ENCODE measurements at places on chromosomes 6 and 20. TPM values are rescaled to one million over a fixed set of nuclear protein-coding genes. Genes with fewer than 3 reads are reported as not detected.

GRCh38 chr6:48775157-48775556 is 664.2 kb upstream of the PTCHD4 start:
- DNase-seq = no peak

- DNase-seq = no peak
Observed at GRCh38 chr6:35640017-35640664, 48.6 kb downstream of the FKBP5 start.

DNA sequence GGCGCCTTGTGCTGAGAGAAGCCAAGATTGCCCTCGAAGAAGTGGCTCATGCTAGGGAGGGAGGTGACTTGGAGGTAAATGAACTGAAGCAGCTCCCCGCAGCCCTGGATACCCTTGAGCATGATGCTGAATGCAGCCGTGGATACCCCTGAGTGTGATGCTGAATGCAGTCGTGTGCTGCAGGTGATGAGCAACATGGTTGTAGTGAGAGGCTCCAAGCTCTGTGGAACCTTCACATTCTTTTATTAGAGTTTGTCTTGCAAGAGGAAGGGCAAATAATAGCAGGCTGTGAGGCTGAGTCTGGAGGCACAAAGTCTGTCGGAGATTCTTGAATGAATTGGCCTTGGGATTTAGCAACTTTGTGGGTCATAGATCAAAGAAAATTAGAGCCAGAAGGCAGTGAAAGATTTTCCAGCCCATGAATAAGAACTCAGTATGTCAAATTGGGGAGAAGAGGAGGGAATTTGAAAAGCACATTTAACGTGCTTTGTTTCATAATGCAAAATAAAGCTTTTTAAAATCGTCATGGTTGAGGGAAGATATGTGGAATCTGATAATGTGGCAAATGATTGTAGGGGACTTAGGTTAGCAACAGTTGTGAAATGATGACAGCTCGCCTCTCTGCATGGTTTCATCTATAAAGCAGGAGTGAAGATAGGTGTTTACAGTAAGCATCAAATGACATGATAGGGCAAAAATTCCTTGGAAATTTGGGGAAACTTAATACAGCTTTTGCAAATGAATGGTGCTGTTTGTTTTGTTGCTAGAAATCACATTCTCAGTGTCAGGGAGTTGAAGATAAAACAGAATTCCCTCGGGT is 120.1 kb upstream of the TIAM2 start:
- DNase-seq = no peak

- DNase-seq = no peak
Observed at GRCh38 chr6:143516690-143517446, 5.3 kb upstream of the FUCA2 start.

DNA sequence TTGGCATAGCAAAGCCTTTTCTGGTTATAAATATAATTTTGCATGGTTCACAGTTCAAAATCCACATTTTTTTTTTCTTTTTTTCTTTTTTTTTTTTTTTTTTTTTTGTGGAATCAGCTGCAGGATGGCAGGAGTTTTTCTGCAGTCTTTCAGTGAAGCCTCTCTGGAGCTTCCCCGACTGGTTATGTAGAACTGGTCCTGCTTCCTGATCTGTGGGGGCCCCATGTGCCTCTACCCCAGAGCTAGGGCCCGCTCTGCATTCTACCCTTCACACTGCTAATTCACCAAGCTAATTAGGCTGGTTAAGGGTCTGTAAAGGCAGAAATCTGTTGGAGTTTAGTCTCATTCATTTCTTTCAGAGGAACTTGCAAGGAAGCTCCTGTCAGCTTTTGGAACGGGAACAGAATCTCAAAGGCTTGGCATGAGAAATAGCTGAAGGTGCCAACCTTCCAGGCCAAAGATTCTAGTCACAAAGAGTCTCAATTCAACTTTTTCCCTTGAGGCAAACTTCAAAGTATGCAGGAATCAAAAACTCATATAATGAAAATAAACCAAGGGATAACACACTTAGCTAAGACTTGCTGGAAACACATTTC is 45.5 kb downstream of the HMGN3 start:
- no peak for DNase-seq

- no peak for DNase-seq
Observed at GRCh38 chr20:16479666-16480065, 93.6 kb downstream of the KIF16B start.

DNA sequence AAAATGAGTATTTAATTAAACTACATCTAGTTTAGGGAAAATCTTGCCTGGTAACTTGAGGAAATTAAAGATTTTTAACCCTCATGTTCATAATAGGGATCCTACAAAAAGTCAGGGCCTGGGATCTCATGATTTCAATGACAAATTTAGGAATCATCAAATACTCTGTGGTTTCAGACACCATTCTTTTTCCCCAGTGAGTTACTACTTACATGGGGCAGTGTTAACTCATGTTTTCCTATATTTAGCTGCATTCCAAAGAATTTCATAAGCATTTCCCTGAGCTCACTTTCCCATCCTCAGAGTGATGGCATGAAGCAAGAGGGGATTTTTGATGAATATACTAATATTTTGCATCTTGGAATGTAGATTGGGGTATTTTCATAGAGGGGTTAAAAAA is 321.7 kb downstream of the CENPW start:
- peak; percentile 1 for DNase-seq

DNA sequence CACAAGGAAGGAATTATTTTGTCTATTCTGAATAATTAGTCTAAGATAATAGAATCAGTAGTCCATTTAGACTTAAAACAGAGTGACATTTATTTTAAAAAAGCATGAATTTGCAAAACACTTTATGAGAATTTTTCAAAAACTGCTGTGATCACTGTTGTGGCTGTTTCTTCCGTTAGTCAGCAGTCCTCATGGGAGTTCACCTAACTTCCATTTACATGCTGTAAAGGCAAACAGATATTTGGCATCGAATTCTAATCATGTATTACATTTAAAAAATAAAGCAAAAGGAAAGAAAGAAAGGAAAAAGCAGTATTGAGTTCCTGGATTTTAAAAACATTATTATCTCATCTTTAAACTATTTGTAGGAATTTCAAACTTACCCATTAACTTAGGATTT is 111.8 kb downstream of the MTHFD1L start:
- no peak for DNase-seq

DNA sequence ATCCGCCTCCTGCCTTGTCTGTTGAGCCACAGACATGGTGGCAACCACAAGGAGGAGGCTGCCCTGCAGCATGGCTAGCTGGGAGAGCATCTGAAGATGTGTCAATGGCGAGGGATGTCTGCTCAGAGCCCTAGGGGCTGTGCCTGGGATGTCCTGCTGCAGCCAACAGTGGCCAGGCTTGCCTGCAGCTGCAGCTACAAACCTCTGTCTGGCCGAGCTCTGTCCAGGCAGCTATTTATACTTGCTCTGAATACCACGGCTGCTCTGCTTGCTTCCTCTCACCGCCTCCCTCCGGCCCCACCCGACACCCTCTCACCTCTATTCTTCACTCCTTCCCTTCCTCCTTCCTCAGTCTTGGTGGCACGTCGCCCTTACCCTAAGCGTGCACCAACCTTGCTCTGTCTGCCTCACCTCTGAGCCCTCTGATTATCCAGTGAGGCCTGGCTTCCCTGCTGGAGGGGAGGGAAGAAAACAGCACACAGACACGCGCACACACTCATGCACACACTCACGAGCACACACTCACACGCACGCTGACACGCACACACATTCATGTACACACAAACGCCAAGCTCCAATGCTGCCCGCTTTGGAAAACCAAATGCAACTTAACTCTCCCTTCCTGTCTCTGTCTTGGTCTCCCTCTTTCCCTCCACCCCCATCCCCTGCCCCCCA is at the start of gene ANGPT4:
ANGPT4 (minus strand) TSS at position 210 of the 675 bp plus-strand sequence; CDS start at position 90, 120 bp downstream.
- no peak for DNase-seq

DNA sequence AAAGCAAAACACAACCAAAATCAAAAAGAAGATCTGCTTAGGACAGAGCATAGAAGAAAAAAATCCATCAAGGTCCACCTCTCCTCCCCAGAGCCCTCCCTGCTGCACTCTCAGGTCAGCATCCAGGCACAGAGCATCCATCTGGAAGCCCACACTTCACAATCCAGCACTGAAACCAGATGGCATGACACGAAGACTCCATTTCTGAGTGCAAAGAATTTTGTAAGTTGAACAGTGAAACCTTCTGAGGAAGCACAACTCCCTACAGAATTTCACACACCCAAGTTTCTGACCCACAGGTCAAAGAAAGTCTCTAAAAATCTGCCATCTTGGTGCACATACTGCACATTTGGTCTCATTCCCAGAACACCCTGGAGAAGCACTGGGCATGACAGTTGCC is 128.8 kb upstream of the STXBP5 start:
- no peak for DNase-seq

DNA sequence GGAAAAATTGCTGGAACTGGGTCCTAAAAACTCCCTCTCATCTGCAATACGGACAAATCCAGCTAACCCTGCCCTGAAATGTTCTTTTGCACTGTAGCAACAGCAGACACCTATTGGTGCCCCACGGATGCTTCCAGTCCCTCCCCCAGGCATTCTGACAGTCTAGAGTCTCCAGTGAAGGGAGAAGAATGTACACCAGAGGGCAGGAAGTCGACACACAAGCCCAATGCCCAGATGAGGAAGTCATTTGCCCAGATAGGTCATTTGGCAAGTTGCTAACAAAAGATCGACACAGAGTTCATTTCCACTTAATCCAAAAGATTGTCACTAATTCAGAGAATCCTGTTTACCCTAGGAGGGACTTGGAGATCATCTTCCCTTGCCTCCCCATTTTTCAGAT is 293.0 kb upstream of the PRDM1 start:
- DNase-seq = no peak

GRCh38 chr20:34705397-34706301 is 1.5 kb downstream of the TP53INP2 start:
- peak; percentile 58 for DNase-seq

DNA sequence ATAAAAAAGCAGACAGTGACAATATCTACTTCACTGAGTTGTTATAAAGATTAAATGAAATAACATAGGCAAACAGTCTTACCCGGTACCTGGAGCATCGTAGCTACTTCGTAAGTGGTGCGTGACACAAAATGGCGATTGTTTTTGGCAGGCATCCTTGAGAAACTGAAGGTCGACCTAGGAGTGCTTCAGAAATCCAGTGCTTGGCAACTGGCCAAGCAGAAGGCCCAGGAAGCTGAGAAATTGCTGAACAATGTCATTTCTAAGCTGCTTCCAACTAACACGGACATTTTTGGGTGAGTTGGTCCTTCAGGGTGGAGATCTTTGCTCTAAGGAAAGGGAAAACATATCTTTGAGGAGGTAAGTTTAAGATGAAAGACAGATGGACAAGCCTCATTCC is 4.8 kb downstream of the BPIFA2 start:
- DNase-seq = no peak

GRCh38 chr6:157019733-157020132 is 242.6 kb downstream of the ARID1B start:
- no peak for DNase-seq

DNA sequence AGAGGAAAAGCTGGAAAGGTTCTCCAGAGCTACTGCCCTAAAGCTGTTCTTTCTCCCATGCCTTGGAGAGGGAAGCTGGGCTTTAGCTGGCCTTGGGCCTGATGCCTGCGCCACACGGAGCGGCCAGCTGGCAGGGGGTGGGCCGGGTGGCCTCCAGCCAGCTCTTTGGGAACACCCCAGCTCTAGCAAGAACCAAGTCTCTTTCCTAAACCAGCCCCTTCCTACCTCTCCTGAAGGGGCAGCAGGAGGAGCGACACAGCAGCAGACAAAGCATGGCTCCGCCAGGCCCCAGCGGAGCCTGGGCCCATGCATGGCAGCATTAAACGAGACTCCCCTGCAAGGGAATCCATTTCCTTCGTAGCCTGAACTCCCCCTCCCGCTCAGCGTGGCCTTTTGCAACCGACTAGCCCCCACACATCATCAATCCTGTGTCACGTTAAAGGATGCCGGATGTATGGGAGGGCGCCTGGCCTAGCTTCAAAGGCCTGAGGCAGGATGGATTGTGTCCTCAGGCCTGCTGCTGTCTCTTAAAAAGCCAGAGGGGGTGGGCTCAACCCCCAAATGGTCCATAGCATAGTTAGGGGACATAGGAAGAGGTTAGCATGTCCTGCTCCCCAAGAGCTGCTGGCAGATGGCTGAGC is 14.0 kb downstream of the MRPS18A start:
- DNase-seq = no peak

DNA sequence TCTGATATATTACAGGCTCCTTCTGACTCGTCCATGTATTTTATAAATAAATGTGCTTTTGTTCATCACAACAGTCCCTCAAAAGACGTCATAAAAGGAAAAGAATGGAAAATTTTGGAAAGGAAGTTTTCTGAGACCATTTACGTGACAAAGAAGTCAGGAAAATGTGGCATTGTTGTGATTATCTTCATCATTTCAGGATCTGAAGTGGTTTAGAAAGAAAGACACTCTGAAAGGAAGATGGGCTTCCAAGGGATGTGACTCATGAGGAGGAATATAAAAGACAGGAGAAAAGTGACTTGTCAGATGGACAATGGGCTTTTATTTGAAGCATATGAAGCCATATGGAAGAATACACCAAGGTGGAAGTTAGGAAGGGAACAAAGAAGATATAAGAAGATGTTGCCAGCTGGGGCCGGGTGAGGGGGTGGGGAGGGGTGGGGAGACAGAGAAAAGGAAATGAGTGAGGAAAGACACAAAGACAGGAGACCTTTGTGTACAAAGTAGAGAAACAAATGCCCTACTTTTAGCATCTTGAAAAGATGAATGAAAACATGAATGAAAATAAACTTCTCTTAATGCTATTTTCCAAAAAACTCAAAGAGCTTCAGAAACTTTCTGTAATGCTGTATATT is 190.3 kb upstream of the PREP start:
- no peak for DNase-seq

GRCh38 chr6:39197922-39198500 is 31.3 kb downstream of the KCNK5 start:
- no peak for DNase-seq

DNA sequence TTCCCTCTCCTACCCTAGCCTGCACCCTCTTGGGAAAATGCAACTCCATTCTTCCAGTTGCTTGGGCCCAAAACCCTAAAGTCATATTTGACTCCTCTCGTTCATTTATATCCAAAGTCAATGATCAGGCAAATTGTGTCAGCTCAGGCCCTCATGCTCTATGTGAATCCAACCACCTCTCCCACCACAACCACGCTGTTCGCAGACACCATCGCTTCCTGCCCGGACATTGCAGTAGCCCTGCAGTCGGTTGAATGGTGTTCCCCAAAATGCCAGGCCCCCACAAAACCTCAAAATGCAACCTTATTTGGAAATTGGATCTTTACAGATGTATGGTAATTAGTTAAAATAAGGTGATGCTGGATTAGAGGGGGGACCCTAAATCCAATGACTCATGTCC is 98.3 kb downstream of the PREX1 start:
- DNase-seq = no peak

MEP1A gene
- not detected for total RNA-seq

CALHM4 gene
- total RNA-seq = 0.22 TPM

LAMA4 gene
- total RNA-seq = 465 TPM

CCM2L gene
- total RNA-seq = 24.2 TPM

SRMS gene
- total RNA-seq = not detected

Measured in lung microvascular endothelial cell (primary cell).